ENCODE measurements at places on chromosomes 16 and 17.

- no peak for DNase-seq
Measured at GRCh38 chr17:83150369-83151055, 71.1 kb downstream of the METRNL start.

DNA sequence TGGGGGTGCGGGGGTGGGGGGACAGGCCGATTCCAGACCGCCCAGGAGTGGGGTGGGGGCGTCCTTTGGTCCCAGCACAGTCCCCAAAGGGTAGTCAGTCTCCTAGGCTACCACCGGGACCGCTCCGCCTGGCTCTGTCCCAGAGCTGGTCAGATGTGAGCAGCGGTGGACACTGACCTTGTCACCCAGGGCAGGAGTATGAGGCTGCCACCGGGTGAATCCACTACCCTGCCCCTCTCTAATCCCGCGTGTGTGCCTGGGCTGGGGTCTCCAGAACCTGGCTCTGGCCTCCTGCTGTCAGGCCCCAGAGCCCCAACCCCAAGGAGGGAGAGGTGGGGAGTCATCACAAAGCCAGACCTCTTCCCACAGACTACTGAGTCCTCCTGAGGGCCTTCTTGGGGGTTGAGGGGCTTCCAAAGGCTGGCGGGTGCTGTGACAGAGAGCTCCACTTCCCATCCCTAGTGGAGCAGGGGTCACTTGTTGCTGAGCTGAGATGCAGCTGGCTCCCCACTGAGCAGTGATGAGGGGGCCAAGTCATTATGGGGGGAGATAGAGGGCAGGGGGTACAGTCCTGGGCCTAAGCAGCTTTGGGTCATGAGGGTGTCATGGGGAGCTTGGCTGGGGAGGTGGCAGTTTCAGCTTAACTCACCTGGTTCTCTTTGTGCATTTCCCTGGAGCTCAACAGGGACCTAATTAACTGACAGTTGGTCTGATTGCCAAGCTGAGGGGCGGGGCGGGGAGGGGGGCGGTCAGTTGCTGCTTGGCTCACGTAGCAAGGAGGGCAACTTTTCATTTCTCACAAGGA lies 1.2 kb downstream of the PPP1R1B start:
- DNase-seq = no peak

DNA sequence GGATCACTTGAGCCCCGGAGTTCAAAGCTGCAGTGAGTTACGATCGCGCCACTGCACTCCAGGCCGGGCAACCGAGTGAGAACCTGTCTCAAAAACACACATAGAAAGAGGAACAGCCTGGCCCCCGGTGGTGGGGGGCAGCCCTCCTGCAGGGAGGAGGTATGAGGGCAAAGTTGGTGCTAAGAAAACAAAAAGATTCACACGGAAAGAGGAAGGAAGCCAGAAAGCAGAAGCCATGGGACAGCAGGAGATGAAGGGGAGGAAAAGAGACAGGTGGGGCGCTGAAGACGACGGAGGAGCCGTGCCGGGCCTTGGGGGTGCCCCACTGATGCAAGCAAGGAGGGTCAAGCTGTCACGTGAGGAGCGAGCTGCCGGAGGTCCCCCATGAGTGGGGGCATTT lies 8.2 kb upstream of the C16orf74 start:
- DNase-seq = no peak

DNA sequence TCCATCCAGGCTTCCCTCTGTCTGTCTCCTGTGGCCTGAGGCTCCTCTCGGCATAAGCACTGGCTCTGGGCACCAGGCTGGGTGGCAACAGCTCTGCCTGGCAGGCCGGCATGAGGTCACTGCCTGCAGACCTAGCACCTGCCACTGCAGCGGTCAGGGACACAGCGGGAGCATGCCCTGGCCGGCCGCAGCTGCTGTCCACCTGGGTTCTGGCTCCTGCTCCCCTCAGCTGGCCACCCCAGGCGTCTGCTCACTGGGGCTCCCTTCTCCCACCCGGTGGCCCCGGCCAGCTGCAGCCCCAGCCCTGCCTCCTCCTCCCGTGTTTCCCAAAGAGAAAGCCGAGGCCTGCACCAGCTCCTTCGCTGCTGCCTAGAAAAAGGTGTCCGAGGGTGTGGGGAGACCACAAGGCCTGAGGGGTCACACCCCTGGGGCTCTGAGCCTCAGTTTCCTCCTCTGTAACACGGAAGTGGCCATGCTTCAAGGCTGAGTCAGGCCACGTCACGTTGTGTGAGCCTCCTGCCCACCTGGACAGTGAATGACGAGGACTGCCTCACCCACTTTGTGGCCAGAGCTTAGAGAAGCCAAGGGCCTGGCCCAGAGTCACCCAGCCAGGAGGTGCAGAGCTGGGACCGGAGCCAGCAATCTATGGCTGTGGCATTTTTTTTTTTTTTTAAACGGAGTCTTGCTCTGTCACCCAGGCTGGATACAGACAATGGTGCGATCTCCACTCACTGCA lies 6.7 kb downstream of the NTHL1 start:
- no peak for DNase-seq

- no peak for DNase-seq
Measured at GRCh38 chr16:28207399-28207798, 4.4 kb downstream of the XPO6 start.

GRCh38 chr16:49923411-49923810 lies 67.5 kb upstream of the ZNF423 start:
- DNase-seq = no peak

GRCh38 chr17:81074875-81075274 lies 39.9 kb downstream of the BAIAP2 start:
- DNase-seq = no peak

- DNase-seq = no peak
Measured at GRCh38 chr17:20223808-20224328, 214.7 kb downstream of the SPECC1 start.

DNA sequence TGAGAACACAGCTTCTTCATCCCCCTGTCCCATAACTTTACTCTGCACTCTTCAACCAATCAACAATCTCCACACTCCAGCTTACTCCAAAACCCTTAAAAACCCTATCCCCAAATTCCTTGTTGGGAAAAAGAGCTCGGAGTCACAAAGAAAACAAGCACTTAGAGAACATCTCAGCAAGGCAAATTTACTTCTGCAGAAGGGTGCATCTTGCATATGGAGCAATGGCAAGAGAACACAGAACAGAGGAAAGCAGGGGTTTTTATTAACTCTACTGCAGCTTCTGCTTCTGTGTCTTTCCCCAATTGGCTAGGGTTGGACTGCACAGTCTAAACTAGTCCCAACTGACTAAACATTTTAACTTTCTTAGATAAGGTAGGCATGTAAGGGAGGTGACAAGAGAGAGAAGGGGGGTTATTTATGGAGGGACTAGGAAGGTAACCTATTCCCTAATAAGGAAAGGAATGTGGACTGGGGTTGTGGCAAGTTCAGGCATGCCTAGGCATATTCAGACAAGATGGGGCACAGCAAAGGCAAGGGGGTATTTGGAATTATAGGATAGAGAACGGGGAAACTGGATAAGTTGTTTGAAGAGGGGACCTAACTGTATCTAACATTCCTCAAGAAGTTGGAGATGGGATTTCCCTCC lies 125.5 kb downstream of the CACNG3 start:
- no peak for DNase-seq

- DNase-seq = no peak
Measured at GRCh38 chr16:55661941-55662643, 6.3 kb downstream of the SLC6A2 start.

DNA sequence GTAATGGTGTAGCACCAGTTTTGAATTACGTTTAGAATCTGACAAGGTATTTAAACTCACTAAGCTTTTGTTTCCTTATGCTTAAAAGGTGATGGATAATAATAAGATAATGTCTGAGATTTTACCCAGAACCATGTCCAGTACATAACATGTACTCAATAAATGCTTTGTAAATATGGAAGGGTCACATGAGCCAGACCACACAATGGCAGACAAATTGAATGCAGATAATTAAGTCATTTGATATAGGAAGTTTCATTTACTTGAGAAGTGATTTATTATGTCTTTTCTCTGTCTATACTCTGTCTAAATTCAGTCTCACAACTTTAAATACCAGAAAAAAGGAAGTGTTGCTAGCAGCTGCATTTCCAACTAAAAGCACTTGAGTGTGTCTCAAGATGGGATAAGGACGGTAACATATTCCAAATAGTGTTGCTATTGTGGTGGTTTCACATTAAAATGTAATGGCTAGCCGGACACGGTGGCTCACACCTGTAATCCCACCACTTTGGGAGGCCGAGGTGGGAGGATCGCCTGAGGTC lies 52.5 kb upstream of the DHX40 start:
- no peak for DNase-seq

GRCh38 chr17:29116804-29117753 lies 63.1 kb downstream of the MYO18A start:
- DNase-seq = peak; percentile 79

GRCh38 chr16:16109453-16110110 lies 113.7 kb downstream of the ABCC6 start:
- DNase-seq = no peak

DNA sequence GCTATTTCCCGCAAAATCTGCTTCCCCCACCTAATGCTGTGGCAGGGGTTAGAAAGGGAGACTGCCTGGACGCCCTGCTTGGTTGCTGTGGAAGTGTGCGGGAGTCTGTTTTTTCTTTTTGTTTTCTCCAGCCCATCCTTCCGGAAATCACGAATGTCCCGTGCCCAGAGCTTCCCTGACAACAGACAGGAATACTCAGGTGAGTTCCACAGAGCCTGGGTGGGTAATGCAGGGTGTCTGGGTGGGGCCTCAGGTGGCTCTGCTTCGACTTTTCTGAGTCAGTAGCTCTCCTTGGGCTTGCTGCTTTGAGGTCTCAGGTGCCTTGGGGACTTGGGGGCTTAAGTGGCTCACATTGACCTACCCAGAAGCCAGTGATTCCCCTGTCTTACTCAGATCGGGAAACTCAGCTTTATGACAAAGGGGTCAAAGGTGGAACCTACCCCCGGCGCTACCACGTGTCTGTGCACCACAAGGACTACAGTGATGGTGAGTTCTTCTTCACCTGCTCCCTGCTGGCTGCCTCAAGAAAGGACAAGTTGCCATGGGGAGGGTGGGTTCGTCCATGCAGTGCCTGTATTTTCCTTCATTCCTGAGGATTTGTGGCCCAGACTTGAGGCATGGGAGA lies 11.4 kb downstream of the LIMD2 start:
- DNase-seq = peak; percentile 34

- no peak for DNase-seq
Measured at GRCh38 chr16:23518435-23518891, 8.2 kb upstream of the GGA2 start.

- DNase-seq = no peak
Measured at GRCh38 chr17:76496464-76496863, 4.8 kb downstream of the RHBDF2 start.

GRCh38 chr16:85445064-85445778 lies 167.9 kb upstream of the GSE1 start:
- no peak for DNase-seq

DNA sequence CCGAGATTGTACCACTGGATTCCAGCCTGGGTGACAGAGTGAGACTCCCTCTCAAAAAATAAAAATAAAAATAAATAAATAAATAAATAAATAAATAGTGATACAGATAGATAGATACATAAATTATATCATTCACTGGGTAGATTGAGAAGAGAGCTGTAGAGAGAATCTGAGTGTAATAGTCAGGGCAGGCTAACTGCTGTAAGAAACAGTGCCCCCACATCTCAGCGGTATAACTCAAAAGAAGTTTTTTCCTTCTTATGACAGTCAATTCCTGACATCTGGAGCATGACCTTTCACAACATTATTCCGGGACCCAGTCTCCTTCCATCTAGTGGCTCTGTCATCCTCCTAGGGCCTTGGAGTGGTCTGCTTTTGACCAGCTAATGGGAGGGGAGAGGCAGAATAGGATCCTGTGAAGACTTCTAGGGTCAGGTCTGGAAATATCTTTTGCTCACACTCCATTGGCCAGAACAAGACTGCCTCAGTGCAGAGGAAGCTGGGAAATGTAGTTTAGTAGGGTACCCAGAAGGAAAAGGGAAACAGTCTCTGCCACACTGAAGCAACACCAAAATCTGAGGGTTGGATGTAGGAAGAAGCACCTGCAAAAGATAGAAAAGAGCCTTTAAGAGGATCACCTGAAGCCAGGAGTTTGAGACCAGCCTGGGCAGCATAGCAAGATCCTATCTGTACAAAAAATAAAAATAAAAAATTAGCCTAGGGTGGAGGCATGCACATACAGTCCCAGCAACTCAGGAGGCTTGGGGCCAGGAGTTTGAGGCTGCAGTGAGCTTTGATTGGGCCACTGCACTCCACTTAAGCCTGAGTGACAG lies 3.0 kb upstream of the QPRT start:
- DNase-seq = no peak

GRCh38 chr16:86512860-86513470 lies 2.6 kb downstream of the FOXF1 start:
- no peak for DNase-seq

DNA sequence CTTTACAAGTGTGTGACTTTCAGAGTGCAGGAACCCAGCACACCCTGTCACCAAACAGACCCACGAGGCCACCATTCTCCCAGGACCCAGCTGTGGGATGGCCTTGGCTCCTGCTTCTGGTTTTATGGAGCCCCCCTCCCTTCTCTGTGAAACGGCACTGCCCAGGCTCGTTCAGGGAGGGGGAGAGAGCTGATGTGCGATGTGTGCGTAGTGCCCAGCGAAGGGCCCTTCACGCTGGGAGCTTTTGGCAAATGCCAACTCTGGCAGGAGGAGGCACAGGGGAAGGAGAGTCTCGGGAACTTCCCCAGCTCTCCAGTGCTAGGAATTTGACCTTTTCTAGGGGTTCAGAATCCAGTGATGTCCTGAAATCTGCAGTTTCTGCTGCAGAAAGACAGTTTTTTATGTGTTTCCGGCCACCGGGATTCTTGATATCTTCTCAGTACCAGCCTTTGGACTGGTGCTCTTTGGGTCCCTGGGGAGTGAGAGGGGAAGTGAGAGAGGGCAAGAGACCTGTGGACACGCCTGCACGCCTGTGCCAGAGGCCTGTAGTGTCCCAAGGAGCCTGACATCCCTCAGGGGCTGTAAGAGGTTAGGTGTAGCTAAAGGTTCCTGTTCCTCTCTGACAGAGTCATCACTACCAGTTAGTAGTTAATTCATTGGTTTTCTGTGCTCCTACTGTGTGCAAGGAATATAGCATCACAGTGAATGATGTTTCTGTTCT lies 45.1 kb downstream of the CMIP start:
- DNase-seq = no peak

DNA sequence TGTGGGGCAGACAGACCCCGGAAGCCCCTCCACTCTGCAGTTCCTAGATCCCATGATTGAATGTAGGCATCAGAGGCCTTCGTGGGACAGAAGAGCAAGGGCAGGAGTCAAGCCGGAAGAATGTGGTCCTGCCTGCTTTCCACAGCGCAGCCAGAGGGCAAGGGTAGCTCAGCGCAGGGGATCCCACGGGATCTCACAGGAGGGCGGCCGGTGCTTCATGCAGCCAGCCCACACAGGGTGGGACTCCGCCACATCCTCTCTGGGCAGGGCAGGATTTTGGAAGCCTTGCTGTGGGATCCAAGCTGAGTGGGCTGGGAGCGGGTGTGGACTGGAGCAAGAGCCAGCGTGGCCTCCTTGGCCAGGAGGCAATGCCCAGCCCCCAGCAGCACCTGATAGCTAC lies 13.0 kb downstream of the KATNB1 start:
- no peak for DNase-seq

Data from stimulated activated CD4-positive, alpha-beta T cell treated with anti-CD3 and anti-CD28 coated beads, Interleukin-1b, Interleukin-23, amount 100 ng/mL, for 48 hours (primary cell).